Psoas muscle (tissue), 8 donors: ENCODE measurements at places on chromosomes 2 and 18. TPM values are rescaled to one million over a fixed set of nuclear protein-coding genes. Genes with fewer than 3 reads are reported as not detected.

SETBP1 gene
- polyA plus RNA-seq, result 0.61 TPM

SERPINB5 gene
- polyA plus RNA-seq, result not detected

GPR39 gene
- 0.05 TPM for polyA plus RNA-seq

NOL4 gene
- not detected for polyA plus RNA-seq

ME2 gene
- 26.7 TPM for polyA plus RNA-seq
